ENCODE measurements at places on chromosomes 2 and 18.

DNA sequence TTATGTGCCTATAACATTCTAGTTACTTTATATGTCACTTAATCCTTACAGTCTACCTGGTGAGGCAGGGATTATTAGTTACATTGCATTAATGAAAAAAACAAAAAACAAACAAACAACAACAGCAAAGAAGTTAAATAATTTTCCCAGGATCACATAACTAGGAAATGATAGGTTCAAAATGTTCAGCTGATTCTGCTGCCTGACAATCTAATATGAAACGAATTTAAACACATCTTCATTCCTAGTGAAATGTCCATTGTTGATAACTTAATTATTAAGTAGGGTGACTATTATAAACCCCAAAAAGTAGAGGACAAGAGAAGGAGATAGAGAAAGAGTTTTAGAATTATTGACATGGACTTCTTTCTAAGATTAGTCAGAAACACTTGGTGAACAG, 22.6 kb downstream of the HOXD1 start:
- no peak for DNase-seq

GRCh38 chr2:167258712-167259111, 370.4 kb downstream of the XIRP2 start:
- DNase-seq = no peak

DNA sequence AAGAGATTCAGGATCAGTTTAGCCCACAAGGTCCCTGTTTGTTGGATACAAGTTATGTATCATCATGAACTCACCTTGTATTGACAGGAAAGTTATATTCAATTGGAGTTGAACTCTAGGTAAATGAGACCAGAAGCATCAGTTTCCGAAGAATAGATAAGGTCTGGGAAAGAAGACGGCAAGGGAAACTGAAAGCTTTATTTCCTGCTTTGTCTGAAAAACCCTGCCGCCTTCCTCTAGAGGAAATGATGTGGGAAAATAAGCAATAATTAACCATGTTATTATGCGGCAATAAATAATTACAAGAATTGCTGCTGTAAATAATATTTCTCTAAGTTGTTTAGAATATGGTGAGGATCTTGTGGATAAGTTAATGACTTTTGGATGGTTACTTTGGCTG, 32.0 kb downstream of the LPIN1 start:
- DNase-seq = no peak

- no peak for DNase-seq
These were observed 8.8 kb upstream of the SIX2 start for GRCh38 chr2:45018023-45018422.

DNA sequence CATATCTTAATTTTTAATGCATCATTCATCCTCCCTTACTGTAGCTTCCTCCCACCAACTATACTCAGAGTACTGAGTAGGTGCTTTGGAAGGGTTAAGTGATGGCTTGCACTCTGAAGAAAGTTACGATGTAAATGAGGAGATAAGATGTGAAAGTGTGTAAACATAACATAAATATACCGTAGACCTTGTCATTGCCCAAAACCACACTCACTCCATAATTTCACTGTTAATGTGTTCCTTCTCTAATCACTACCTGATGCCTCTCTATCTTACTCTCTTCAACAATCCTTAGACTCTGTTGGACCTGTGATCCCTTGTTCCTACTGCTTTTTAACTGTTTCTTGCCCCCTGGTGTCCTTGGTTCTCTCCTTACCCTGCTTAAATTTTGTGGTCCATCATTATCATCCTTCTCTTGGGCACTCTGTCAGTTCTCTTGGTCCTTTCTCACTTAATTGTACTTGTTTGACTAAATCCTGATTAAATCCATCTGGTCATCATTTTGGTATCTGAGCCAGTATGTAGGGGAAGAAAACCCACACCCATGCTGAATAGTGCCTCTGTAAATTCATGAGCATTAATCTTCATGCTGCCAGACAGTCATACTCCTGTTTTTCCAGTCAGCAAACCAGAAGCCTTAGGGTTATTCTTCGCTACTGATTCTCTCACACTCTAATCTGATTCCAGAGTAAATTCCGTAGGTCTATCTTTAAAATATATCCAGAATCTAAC, 45.0 kb downstream of the PMS1 start:
- no peak for DNase-seq

GRCh38 chr2:1781291-1782080, 37.2 kb upstream of the PXDN start:
- DNase-seq = no peak

GRCh38 chr2:28201671-28202180, 190.9 kb upstream of the FOSL2 start:
- DNase-seq = no peak

- no peak for DNase-seq
These were observed 42.8 kb upstream of the RAB31 start for GRCh38 chr18:9665314-9665713.

- peak; percentile 58 for DNase-seq
These were observed 727 bp downstream of the FBXO11 start for GRCh38 chr2:47905386-47906156.

GRCh38 chr18:2535419-2535910, 35.8 kb downstream of the METTL4 start:
- no peak for DNase-seq

DNA sequence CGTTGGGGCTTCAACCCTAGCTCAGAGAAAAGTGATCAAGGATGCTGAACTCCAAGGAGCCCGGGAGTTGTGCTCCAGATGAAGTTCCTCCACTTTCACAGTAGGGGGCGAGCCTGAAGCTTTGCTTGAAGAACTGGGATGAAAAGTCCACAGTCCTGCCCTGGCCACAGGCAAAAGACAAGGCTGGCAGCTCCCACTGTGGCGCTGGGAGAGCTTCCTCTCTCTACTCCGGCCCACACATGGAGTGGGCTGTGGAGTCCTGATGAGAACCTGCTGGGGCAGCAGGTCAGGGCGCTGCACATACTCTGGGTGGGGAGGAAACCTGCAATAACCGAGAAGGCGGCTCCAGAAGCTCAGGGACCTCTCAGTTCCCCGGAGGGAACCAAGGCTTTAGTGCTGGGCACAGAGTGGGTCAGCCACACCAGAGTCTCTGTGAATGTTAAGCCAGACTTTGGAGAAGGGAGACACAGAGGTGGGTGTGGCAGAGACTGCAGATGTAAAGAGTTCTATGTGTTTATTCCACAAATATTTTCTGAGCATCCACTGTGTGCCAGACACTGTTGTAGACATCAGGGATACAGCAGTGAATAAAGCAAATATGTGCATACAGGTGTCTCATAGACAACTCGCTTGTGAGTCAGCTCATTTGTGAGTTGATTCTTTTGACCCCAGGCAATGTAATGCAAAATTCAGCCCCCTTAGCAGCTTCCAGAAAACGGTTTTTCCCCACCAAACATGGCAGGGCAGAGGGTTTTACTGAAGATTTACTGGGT, 48.0 kb upstream of the MRPL33 start:
- DNase-seq = no peak

- no peak for DNase-seq
These were observed 86.9 kb downstream of the SOS1 start for GRCh38 chr2:39033980-39034379.

DNA sequence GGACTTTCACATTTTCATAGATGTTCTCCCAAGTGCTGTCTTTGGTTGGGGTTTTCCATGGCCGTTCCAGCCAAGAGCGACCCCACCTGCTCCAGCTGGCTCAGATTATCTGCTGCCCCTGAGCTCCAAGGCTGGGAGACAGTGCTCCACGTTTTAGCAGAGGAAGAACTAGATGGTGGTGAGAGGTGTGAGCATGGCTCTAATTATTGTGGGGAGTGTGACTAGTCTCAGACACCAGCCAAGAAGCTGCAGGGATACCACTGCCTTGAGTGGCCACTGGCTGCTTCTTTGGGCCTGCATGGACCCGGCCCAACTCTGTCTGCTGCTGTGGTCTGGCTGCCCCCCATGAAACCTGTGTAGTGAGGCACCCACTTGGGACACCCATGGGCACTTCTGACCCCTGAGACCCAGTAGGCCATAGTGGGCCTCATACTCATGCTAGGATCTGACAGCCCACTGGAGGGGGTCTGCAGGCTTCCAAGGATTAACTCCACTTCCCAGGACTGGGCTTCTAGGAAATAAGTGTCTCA, 2.8 kb upstream of the NCL start:
- DNase-seq = no peak

GRCh38 chr2:85410584-85411404, 628 bp upstream of the CAPG start:
- no peak for DNase-seq

DNA sequence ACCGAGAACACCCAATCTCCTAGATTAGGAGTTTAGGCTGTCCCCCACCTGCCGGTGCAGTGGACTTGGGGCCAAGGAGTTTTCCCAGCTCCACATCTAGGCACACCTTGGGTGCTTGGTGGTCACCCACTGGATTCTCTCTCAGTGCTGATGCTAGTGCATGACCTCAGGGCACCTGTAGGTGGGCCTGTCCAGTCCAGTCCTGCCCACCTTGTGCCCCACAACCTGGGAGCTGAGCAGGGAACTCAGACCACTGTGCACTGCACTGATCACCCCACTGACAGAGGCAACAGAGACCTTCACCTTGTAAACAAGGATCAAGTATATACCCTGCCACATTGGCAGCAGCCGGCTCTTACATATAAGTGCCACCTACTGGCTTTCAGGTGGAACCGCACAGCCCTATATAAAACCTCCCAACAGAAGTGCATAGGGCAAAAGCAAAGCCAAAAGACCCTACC, 12.7 kb upstream of the CDH19 start:
- DNase-seq = no peak

DNA sequence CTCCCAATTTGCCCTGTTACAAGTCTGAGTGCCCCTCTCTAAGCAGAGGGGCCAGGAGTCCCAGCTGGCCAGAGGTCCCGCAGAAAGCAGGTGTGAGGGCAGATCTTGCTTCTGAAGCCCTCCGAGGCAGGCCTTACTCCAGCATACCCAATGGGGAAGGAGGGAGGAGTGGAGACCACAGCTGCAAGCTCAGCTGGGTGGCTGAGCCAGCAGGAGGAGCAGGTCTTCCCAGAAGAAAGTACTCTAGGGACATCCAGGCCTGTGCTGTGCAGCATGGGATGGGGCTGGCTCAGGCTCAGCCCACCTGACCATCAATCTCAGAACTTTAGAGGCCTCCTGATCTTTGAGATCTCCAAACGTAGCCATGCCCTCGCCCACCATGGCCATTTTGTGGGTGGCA, 31.3 kb downstream of the PLB1 start:
- DNase-seq = no peak

GRCh38 chr2:20224716-20225293, at the start of gene SDC1:
TSS of gene SDC1 (minus strand) at chr2:20225130. CDS start at chr2:20224867, 263 bp downstream.
- no peak for DNase-seq

DNA sequence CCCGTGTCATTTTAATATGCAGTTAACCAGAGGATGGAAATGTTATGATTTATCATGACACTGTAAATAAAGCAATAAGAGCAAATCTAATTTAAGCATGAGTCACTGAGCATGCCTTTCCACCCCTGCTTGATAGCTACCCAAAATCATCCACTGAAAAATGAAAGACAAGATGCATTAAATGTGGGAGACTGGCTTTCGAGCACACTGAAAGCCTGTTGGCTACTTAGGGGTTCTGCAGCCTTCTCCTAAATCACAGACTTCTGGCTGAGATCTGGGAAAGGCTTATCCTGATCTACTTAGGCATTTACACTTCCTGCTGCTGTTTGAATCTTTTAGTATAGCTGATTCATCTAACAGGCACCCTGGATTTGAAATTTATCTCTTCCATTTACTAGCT, 778.3 kb upstream of the CDH7 start:
- DNase-seq = no peak

DNA sequence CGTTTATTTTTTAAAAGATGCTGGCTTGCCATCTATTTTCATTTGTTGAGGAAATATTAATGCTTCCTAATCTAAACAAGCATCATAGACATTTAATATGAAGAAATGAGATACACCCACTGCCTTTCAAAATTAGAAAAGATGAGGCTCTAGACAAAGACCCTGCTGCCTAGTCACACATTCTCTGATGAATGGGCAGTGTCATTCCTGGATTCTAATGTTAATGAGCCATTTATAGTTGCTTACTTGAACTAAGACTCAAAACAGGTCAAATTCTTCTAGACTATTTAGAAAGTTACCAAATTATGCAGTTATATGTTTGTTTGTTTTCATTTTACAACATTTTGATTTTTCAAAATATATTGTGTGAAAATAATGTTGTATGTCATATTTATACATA, 237.6 kb downstream of the CDH7 start:
- DNase-seq = no peak

DNA sequence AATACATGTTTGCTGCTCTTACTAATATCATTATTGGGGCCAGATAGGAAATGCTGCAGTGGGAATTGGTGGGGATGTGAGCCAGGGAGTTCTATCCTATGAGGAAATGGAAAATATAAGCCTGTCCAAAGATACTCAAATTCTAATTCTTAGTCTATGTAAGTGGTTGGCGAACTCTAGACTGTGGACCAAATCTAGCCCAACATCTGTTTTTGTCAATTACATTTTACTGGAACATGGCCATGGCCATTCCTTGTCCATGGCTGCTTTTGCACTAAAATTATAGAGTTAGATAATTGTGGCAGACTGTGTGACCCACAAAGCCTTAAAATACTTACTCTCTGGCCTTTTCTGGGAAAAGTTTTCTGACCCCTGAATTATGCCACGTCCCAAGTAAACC, 113.3 kb downstream of the MGAT5 start:
- DNase-seq = no peak

- no peak for DNase-seq
These were observed 63.5 kb upstream of the AGPS start for GRCh38 chr2:177329064-177329463.

DNA sequence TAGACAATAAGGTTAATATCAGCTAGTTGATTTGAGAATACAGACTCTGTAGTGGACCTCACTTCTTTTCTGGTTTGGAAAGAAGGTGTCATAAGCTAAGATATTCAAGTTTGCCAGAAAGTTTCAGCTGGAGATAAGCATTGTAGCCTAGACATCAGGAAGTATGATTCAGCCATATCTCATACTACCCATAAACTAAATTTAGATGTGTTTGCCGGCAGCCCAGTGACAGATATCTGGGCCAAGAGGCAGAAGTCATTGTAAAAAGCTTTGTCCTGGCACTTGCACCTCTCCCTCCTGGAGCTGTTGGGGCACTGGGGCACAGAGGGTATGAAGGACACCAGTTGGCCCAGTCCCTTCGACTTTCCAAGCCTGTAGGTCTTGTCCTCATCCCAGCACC, 128.0 kb downstream of the EPHA4 start:
- no peak for DNase-seq

- DNase-seq = no peak
These were observed 46.3 kb downstream of the ZNF519 start for GRCh38 chr18:14085770-14086457.

GRCh38 chr18:47756364-47757016, 174.0 kb downstream of the SMAD2 start:
- DNase-seq = peak; percentile 33

GRCh38 chr2:158965641-158966040, 2.8 kb upstream of the TANC1 start:
- no peak for DNase-seq

DNA sequence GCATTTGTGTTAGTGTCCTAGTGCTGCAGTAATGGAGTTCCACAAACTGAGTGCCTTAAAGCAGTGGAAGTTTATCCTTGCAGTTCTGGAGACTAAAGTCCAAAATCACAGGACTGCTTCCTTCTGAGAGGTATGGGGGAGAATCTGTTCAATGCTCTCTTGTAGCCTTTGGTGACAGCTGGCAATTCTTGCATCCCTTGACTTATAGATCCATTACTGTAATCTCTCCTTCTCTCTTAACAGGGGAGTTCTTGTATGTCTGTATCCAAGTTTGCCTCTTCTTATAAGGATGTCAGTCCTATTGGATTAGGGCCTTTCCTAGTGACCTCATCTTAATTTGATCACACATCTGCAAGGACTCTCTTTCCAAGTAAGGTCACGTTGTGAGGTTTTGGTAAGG, 69.9 kb downstream of the XRCC5 start:
- no peak for DNase-seq

GRCh38 chr2:141201016-141201565, 929.7 kb downstream of the LRP1B start:
- DNase-seq = no peak

Measured in activated CD4-positive, alpha-beta T cell treated with anti-CD3 and anti-CD28 coated beads, Interleukin-2, amount 50 U/mL, for 4 hours (primary cell).